ENCODE measurements at places on chromosomes 1 and 21.

DNA sequence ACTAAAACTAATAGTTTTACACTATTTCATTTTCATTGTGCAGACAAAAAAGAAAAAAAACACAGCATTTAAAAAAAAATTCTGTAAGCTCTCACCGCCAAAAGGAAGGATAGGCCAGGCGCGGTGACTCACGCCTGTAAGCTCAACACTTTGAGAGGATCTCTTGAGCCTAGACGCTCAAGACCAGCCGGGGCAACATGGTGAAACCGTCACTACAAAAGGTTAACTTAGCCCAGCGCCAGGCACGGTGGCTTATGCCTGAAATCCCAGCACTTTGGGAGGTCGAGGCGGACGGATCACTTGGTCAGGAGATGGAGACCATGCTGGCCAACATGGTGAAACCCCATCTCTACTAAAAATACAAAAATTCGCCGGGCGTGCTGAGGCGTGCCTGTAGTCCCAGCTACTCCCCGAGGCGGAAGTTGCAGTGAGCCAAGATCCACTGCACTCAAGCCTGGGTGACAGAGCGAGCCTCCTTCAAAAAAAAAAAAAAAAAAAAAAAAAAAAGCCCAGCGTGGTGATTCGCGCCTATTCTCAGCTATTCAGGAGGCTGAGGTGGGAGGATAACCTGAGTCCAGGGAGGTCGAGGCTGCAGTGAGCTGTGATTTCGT is 14.3 kb upstream of the SPEN start:
- DNase-seq = no peak

GRCh38 chr1:34739613-34740012 is 15.2 kb upstream of the GJB5 start:
- DNase-seq = peak; percentile 58

- DNase-seq = no peak
These were observed 48.4 kb upstream of the ATP5PO start for GRCh38 chr21:33963848-33964555.

DNA sequence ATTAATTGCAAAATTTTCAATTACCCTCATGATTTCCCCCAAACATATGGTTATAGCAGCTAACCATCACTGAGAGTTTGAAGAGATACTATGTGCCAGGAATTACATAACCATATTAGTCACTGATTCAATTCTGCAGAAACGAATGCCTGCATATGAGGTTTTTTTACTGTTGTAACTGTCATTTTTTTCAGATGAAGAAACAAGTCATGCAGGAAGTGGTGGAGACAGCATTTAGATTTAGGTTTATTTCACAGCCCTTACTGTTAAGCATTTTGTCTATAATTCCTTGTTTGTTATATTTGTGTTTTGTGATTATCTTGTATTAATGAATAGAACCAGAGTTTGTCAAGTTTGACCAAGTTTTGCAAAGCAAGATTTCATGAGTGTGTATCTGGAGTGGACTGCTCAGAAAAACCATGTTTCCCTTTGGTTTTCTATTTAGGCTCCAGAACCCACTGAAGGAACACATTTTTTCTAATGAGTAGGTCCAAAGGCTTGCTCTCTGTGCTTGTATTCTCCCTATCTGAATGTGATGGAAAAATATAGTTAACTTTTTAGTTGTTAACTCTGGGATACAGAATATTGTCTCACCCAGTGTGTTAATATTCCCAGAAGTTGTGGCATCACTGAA is 308.5 kb upstream of the ADAMTS5 start:
- no peak for DNase-seq

DNA sequence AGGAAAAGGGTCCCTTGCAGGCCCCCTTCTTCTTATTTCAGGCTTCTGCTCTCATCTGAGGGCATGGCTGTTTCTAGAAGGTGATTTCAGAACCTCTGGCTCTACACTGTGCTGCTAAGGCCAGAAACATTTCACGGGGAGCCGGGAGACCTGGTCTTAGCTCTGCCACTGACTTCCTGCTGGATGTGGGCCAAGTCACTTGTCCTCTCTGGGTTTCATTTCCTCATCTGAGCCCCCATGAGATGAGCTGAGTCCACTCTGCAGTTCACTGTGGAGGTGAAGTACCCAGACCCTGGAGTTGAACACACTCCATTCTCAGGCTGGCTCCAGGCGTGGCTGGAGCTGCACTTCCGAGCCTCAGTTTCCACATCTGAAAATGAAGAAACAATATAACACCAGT is 2.1 kb downstream of the PADI1 start:
- DNase-seq = no peak

DNA sequence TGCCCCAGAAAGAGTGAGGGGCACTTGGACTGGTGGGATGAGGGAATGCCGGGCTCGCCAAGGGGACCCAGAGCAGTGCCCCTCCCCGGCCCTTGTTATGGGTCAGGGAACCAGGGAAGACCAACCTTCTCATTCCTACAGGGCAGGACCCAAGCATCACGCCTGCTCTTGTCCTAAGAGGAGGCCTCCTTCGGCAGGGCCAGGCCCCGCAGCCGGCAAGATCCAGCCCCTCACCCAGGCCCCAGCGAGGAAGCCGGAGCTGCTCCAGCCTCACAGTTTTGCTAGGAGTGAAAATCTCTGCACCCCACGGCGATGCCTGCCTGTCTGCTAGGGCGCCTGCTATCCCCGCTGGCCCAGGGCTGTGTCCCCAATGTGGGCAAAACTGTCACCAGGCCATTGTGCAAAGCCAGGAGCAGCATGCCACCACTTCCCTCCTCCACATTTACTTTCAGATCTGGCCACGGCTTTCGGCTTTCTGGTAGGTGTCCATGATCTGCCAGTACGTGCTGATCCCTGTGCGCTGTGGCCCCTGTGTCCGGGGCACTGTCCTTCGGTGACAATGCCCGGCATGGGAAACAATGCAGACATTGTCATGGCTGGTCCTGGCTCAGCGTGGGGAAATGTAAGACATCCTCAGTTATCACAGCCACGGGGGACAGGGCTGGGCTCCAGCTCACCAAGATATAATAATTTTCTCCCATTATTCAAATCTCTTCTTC is 9.6 kb downstream of the ACTRT2 start:
- peak; percentile 65 for DNase-seq

- DNase-seq = no peak
These were observed 82.6 kb upstream of the CCDC190 start for GRCh38 chr1:162943622-162944021.

Data from osteoblast (primary cell).